CD4-positive, alpha-beta T cell treated with Interleukin-12 subunit alpha and Interleukin-12 subunit beta, for 1 hour (primary cell): ENCODE measurements at places on chromosomes 11 and 22.

DNA sequence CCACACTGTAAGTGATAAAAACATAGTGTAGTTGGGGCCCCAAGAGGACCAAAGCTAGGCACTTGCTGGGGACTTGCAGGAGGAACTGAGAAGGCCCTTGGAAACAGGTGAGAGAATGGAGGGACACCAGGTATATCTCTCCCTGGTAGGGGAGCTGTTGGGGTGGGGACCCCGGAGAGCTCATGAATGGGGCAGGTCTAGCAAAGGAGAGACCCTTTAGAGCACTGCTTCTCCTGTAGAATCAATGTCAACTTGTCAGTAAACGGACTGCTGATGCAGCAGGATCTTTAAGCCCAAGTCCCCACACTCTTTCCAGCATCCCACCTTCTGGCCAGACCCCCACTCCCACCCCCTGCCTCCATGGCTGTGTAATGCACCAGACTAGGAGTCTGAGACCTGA, 109.6 kb upstream of the THY1 start:
- no peak for DNase-seq

GRCh38 chr11:36372101-36372771, 76.1 kb downstream of the PRR5L start:
- DNase-seq = no peak

GRCh38 chr11:64854534-64855502, 10.4 kb upstream of the CDC42BPG start:
- DNase-seq = peak; percentile 51

DNA sequence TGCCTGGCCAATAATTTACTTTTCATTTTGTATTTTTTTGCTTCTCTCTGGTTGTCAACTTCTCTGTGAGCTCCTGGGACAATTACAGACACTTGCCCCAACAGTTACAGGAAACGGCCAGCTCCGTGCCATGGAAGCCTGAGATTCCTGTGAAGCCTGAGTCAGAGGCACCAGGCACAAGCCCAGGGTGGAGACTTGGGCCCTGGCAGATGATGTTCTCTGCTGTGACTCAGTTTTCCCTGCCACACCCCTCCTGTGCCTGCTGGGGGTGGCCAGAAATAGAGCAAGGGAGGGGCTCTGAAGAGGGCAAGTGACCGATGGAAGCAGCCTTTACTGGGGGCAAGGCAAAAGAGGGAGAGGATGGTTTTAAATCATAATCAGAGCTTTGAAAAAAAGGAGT, 4.9 kb downstream of the ATP5MGL start:
- no peak for DNase-seq

- no peak for DNase-seq
These were observed 161.0 kb downstream of the FCHSD2 start for GRCh38 chr11:72981080-72981479.
